ENCODE measurements at places on chromosomes 16 and 17. TPM values are rescaled to one million over a fixed set of nuclear protein-coding genes. Genes with fewer than 3 reads are reported as not detected.

LGALS3BP gene
- total RNA-seq, result 122 TPM

ABAT gene
- total RNA-seq, result 3.7 TPM

TLCD1 gene
- total RNA-seq, result 20.7 TPM

TBC1D3K gene
- total RNA-seq, result not detected

DNAJC7 gene
- 63.7 TPM for total RNA-seq

OTOA gene
- not detected for total RNA-seq

CDH5 gene
- 0.08 TPM for total RNA-seq

Data from hair follicular keratinocyte (primary cell).